Mononuclear cell (primary cell): ENCODE measurements at places on chromosomes 1 and 21. TPM values are rescaled to one million over a fixed set of nuclear protein-coding genes. Genes with fewer than 3 reads are reported as not detected.

PHLDA3 gene
- total RNA-seq, result 0.31 TPM

PPIAL4G gene
- 0.21 TPM for total RNA-seq

VWA5B1 gene
- not detected for total RNA-seq

TIE1 gene
- total RNA-seq, result 0.94 TPM

PADI1 gene
- not detected for total RNA-seq

KCNE2 gene
- not detected for total RNA-seq

C4BPB gene
- total RNA-seq, result 0.84 TPM

AMY1B gene
- total RNA-seq, result not detected

KRTAP26-1 gene
- not detected for total RNA-seq

HSPA6 gene
- 2.8 TPM for total RNA-seq

ETV3L gene
- total RNA-seq, result 0.10 TPM

GJA9 gene
- not detected for total RNA-seq

HEYL gene
- not detected for total RNA-seq

LCE6A gene
- not detected for total RNA-seq

TTLL7 gene
- 0.84 TPM for total RNA-seq

CYP2J2 gene
- total RNA-seq, result 0.10 TPM

HSD3B2 gene
- total RNA-seq, result not detected

NES gene
- total RNA-seq, result not detected

BEST4 gene
- total RNA-seq, result 0.21 TPM

IGSF21 gene
- total RNA-seq, result not detected

PRRX1 gene
- not detected for total RNA-seq

MNDA gene
- 31.8 TPM for total RNA-seq

B3GALT5 gene
- total RNA-seq, result not detected
